ENCODE measurements at places on chromosomes 3 and 15.

GRCh38 chr3:51800750-51801125, 21.7 kb upstream of the IQCF6 start:
- DNase-seq, result no peak

GRCh38 chr15:47473832-47474231, 243.5 kb upstream of the SEMA6D start:
- DNase-seq, result peak; percentile 92

DNA sequence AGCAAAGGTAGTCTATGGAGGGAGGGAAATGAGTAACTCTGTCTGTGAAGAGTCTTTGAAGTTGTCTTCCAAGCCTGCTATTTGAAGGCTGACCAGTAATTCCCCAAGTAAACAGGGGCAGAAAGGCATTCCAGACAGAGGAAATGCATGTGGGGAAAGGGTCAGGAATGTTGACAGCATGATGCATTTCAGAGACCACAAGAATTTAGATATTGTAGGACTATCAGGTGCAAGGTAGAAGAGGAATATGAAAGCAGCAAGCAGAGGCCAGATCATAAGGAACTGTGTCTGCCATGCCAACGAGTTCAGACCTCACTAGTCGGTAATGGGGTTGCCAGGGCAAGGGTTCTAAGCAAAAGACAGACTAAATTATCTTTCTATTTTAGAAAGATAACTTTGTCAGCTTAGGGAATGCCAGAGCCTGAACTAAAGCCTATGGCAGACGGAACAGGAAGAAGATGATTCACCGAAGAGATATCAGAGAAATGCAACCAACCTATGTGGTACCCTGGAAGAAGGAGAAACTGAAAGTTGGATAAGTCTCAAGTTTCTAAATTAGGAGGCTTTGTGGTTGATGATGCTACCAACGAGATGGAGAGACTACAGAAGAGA, 327.0 kb upstream of the RORA start:
- no peak for DNase-seq

- no peak for DNase-seq
These were observed 30.0 kb downstream of the AP4E1 start for GRCh38 chr15:50938525-50938924.

DNA sequence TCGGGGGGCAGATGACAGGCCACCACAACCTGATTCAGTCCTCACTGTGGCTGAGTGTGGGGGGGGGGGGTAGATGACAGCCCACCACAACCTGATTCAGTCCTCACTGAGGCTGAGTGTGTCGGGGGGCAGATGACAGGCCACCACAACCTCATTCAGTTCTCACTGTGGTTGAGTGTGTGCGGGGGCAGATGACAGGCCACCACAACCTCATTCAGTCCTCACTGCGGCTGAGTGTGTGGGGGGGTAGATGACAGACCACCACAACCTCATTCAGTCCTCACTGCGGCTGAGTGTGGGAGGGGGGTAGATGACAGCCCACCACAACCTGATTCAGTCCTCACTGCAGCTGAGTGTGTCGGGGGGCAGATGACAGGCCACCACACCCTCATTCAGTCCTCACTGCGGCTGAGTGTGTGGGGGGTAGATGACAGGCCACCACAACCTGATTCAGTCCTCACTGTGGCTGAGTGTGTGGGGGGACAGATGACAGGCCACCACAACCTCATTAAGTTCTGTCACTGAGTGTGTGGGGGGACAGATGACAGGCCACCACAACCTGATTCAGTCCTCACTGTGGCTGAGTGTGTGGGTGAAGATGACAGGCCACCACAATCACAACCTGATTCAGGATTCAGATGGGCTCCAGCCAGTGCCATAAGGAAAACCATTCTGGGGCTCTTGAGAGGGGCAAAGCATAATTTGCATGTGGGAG, 16.9 kb downstream of the ZNF717 start:
- DNase-seq, result no peak

All from tongue (tissue), 3 donors.